ENCODE measurements at places on chromosomes 5 and 9.

- no peak for ATAC-seq
These were observed 141.9 kb downstream of the ACTBL2 start for GRCh38 chr5:57340681-57341080.

- ATAC-seq: peak; percentile 5
These were observed 809 bp downstream of the SLC44A1 start for GRCh38 chr9:105245029-105245890.

- no peak for ATAC-seq
These were observed 2.5 kb upstream of the ZNF367 start for GRCh38 chr9:96420468-96421219.

DNA sequence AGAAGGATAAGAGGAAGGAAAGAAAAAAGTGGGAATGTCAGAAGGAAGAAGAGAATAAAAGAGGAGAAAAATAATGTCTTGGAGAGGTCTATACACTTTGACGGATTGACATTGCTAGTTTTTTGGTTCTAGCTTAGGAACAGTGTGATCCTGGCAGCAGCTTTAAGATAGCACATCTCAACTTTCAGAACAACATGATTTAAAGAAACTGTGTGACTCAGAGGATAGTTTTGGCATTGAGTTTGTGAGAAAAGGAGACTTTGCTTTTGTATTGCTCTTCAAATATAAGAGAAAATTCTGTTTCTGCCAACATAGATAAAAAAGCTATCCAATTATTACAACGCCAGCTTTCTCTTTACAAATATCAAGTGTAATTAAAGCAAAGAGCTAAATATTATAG, 260.7 kb upstream of the ARRDC3 start:
- no peak for ATAC-seq

GRCh38 chr9:74361508-74361907, 135.6 kb upstream of the RORB start:
- no peak for ATAC-seq

DNA sequence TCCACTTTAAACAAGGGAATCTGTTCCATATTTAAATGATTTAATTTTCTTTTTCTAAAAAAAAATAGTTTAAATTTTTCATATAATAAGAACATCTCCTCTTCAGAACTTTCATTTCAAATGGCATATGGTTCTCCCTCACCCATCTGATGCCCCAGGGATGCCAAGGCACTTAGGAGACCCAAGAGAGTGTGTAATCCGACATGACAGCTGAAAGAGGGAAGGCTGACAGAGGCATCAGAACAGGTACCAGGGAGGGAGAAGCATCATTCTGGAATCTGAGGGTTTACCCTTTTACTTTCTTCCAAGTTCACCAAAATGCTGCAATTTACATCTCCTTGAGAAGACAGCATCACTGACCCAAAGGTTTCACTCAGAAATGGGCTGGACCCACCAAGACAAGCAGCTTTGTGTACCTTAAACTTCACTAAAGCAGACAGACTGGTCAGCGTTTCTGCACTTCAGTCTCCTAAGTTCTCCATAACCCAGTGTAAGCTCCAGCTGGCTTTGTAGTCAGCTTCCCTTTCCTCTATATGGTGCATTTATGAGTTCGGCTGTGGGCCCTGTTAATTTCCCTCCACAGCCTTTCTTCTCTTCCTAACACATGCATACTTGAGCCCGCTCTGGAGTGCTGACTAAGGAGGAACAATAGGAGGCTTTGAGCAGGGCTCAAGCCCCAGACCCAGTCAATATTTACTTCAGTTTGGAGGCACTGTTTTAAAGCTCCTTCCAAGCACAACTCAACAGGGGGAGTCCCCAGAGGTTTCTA, 17.7 kb downstream of the EFNA5 start:
- no peak for ATAC-seq

DNA sequence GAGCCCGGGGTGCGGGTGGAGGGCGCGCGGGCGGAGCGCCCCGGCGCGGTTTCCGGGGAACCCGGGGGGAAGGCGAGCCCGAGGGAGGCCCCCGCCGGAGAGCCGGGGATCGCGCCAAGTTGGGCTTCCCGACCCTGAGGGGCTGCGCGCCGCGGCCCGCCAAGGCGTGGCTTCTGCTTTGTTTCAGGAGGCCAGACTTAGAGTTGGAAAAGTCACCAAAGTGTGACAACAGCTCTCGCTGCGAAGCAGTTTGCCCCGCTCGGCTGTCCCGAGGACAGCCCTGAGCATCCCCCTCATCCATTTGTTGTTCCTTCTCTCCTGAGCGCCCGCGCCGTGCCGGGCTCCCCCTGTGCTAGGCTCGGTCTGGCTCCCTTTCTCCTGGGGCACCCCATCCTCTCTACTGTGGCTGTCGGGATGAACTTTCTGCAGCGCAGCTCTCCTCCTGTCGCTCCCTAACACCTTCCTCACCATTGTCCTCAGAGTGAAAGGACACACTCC, 410 bp downstream of the GLIPR2 start:
- peak; percentile 36 for ATAC-seq

- ATAC-seq: no peak
These were observed 380.1 kb upstream of the TUSC1 start for GRCh38 chr9:26058111-26058895.

- no peak for ATAC-seq
These were observed 1.8 kb downstream of the AUH start for GRCh38 chr9:91359734-91360470.

- ATAC-seq: no peak
These were observed 44.0 kb downstream of the GGTA1 start for GRCh38 chr9:121455527-121456239.

GRCh38 chr5:15132816-15133405, 261.3 kb upstream of the ANKH start:
- no peak for ATAC-seq

DNA sequence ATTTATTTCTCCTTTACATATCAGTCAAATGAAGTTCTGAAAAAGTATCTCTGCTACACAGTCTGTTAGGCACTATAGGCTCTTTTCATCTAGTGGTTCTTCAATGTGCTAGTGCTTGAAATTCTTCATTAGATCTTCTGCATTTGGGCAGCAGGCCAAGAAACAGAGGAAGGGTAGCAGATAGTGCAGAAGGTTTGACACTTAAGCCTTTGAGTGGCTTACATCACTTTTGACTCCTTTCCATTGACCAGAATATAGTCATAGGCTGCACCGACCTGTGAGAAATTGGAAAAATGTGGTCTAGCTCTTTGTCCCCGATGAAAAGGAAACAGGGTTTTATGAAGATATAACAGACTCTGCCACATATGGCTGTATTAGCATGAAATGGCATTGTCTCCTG, 459.5 kb upstream of the PTGER4 start:
- no peak for ATAC-seq

DNA sequence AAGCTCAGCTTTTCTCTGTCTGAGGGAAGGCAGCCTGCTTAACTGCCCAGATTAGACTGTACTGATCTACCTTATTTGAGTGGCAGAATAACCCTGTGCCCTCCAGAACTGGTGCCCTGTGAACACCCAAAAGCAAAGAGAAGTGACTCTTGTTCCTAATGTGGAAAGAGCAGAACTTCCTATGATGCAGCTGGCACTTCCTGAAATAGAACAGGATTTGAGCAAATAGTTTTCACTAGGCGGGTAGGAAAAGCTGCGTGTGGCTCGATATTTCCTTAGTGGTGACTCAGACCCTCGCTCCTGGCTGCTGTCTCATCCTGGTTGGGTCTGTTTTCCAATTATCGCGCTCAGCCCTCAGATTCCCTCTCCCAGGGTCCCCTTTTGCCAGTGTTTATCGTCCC, 89.9 kb downstream of the SH3TC2 start:
- ATAC-seq: no peak

DNA sequence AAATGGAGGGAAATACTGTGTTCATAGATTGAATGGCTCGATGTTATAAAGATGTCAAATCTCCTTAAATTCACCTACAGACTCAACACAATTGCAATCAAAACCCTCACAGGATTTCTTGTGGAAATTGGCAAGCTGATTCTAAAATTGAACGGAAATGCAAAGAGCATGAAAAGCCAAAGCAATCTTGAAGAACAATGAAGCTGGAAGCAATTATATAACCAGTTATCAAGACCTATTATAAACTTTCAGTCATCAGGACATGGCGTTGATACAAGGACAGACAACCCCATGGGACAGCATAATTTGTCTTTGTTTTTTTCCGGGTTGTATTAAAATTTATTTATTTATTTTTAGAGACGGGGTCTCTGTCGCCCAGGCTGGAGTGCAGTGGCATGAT, 53.5 kb upstream of the OTULINL start:
- no peak for ATAC-seq

DNA sequence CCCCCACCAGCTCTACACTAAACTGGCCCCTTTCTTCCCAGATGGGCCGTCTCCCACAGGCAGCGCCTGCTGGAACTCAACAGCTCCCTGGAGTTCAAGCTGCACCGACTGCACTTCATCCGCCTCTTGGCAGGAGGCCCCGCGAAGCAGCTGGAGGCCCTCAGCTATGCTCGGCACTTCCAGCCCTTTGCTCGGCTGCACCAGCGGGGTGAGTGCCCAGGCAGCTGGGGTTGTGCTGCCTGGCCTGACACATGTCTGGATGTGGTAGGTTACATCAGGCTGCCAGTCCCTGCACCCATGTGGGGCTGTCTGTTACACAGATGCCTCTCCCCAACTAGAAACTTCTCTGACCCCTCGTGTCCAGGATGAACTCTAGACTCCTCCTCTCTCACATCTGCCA, 9.8 kb downstream of the NHP2 start:
- ATAC-seq: no peak

- no peak for ATAC-seq
These were observed 7.3 kb downstream of the ECM2 start for GRCh38 chr9:92528522-92528849.

DNA sequence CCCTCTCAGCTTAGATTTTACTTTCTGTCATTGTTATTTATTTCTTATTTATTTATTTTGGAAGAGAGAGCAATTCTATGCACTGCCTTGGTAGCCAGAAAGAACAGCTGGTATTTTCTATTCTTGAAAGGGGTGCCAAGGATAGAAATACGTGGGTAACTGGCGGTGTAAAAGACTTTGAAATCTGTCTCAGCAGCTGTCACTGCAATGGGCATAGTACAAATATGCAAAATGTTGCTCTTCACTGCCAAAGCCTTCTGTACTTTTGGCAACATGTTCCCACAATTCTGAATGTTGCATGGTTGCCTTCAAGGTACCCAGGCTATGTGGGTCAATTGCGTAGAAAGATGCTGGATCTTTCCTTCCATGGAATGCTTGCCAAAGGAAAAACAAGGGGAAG, 230.2 kb upstream of the EDIL3 start:
- no peak for ATAC-seq
